Fibroblast of villous mesenchyme (primary cell): ENCODE measurements at places on chromosomes 13 and 19. TPM values are rescaled to one million over a fixed set of nuclear protein-coding genes. Genes with fewer than 3 reads are reported as not detected.

HRC gene
- total RNA-seq, result under 0.01 TPM in 1 of 2 replicates, not detected in the other

C5AR2 gene
- under 0.01 TPM in 1 of 2 replicates, not detected in the other for total RNA-seq

ZNF112 gene
- 6.4 and 8.6 TPM in 2 replicates for total RNA-seq

PSG11 gene
- 0.43 TPM in 1 of 2 replicates, not detected in the other for total RNA-seq

TMEM272 gene
- not detected in 2 replicates for total RNA-seq

KLF16 gene
- 10.4 and 16.8 TPM in 2 replicates for total RNA-seq

WDR88 gene
- not detected in 2 replicates for total RNA-seq

KHSRP gene
- total RNA-seq, result 91.8 and 118 TPM in 2 replicates

CALR gene
- 2,107 and 2,588 TPM in 2 replicates for total RNA-seq

KATNAL1 gene
- total RNA-seq, result 29.0 and 35.4 TPM in 2 replicates

GRCh38 chr13:113832205-113832604 lies 31.7 kb downstream of the GAS6 start:
- no peak for DNase-seq

GRCh38 chr19:4749870-4750590 lies 26.4 kb upstream of the DPP9 start:
- DNase-seq, result no peak

GRCh38 chr13:105159841-105160240 lies 1375.6 kb downstream of the EFNB2 start:
- DNase-seq, result no peak

GRCh38 chr19:7676854-7677253 lies at the start of gene MCEMP1:
TSS of gene MCEMP1 (plus strand) at chr19:7677090. CDS start at chr19:7677121, 31 bp downstream.
- DNase-seq, result no peak

DNA sequence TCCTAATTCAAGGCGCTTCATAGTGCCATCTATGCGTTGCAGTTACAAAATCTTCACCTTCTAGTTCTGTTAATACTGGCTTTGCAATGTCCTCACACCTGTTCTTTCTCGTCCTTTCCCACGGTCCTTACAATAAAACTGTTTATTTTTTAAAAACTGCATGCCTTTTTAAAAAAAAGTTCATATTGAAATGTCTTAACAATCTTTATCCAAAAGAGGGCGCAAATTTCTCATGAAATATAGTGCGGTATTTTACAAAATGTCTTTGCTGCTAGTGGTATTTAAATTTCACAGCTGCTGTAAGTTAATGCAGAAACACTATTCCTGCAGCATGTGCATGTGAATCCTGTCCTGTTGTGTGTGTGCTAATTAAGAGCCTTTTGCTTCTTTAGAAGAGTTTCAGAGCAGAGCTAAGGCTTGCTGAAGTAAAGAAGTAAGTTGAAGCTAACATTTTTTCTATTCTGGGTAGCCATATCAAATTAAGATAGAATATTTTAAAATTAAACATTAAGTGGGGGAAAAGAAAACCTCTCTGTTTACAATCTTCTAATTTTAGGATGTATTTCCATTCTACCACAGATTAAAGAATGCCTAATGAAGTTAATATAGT lies 15.8 kb upstream of the CLDN10 start:
- peak; percentile 37 for DNase-seq

DNA sequence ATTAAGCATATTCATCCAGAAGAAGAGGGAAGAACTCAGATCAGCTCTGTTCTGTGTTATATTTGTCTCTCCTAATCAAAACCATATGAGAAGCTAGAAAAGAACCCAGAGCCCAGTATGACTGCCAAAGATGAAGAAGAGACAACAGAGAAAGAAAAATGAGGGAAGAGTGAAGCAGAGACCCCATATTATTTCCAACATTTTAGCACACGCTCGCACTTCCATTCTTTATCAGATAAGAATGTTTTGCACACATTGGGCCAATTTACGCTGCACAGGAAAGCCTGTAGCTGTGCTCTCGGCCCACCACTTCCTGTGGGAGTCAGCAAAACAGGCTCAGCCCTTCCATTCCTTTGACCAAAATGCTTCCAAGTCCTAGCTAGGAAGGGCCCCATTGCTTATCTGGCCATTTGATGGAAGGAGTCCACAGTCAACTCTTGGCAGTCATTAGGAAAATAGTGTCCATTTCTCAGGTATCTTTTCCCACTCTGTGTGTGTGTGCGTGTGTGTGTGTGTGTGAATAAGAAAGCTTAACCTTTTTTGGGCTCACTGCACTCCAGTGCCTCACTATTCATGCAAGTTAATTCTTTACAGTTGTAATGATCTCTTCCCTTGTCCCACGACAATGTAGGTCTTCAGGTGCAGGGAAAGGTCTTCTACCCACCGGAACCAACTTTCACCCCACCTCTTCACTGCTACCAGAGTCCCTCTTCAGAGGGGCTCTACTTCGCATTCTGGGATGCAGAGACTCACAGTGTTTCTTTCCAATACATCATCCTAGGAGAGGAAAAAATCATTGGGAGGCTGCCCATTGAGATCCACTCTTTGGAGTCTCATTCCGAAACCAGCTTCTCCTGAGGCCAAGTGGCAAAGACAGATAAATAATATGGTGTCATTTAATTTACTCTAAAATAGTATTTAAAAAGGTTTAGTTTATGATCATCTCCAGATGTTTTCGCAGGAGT lies 237.5 kb downstream of the COG6 start:
- DNase-seq, result peak; percentile 74

- DNase-seq, result no peak
Measured at GRCh38 chr13:96948127-96948526, 46.1 kb downstream of the OXGR1 start.

- no peak for DNase-seq
Measured at GRCh38 chr19:19181488-19181998, 10.4 kb downstream of the BORCS8 start.

GRCh38 chr13:40600149-40600751 lies 66.2 kb downstream of the FOXO1 start:
- DNase-seq, result no peak

DNA sequence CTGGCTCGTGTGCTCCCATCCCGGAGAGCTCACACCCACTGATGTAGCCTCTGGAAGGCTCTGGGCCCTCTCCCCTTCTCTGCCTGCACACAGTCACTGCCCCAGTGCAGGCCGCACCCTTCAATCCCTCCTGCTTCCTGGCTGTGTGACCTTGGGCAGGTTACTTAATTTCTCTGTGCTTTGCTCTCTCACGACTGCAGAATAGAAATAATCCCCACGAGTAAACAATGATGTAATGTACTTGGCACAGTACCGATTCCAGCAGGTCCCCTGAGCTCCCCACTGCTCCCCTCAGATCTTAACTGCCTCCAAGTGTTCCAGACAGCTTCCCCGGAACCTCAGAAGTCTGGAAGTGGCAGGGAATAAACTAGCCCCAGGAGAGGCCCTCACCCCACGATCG lies 16.1 kb downstream of the LIG1 start:
- DNase-seq, result no peak

DNA sequence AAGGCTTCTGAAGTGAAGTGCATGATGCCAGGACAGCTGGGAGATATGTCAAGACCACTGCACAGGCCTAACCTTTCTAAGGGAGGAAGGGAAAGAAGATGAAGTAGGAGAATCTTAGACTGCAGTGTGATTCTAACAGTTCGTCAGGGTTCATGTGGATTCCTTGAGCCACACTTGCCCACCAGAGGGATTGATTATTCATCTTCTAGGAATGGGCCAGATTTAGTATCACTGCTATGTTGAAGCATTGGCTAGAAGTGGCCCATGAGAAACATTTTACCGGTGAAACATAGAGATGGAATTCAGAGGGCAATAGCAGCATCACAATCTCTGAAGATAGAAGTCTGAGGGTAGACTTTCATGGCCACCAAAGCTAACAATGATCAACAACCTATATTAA lies 550.8 kb upstream of the SLITRK1 start:
- DNase-seq, result no peak

- peak; percentile 94 for DNase-seq
Measured at GRCh38 chr19:53980539-53981375, 10.7 kb upstream of the CACNG6 start.

DNA sequence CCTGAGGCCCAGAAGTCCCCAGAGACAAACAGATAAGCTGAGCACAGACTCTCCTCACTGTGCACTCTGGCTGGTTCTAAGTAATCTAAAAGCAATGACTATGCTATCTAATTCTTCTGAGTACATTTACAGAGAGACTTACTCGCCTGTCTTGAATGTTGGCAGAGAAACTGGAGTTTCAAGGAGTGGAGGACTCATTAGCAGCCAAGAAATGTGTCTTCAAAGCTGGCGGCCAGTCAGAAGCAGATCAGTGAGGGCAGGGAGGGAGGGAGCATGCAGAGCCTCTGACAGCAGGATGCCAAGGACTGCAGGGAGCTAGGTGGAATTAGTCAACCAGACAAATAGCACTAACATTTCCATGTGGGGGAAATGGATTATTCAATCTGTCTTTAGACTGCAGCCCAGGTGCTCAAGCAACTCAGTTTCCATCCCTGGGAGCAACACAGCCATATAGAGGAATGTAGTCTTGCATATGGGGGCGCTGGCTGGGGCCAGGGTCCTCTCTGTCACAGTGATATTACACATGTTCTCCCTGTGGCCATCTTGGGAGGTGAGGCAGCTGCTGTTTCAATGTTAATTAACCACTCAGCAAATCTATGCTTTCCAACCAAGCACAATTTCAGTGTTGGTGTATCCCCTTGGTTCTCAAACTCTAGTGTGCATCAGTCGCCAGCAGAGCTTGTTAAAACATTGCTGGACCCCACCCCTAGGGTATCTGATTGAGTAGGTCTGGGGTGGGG lies 97.9 kb downstream of the CCNA1 start:
- no peak for DNase-seq

GRCh38 chr13:59201841-59202240 lies 961.9 kb downstream of the DIAPH3 start:
- DNase-seq, result no peak

GRCh38 chr13:53622456-53622855 lies 593.8 kb downstream of the OLFM4 start:
- no peak for DNase-seq

DNA sequence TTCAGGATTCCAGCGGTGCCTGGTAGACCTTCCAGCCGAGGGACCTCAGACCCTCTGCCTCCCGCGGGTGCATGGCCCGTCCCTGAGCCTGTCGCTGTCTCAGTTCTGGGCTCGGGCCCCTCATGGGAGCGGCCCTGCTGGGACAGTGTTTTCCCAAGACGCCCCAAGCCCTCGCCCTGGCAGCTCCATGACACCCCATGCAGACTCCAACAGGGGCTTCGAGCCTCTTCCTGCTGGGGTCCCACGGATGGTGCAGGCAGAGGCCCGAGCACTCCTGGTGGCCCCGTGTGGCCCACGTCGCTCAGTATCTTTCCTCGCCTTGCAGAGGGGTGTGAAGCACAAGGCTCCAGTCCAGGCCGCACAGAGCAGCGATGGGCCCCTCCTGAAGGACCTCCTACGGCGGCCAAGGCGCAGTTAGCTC lies 88.8 kb upstream of the MCF2L start:
- no peak for DNase-seq
